ENCODE measurements at places on chromosomes 6 and 20.
A peak's percentile ranks its signal among the peaks of the same experiment; 100 is the strongest.

DNA sequence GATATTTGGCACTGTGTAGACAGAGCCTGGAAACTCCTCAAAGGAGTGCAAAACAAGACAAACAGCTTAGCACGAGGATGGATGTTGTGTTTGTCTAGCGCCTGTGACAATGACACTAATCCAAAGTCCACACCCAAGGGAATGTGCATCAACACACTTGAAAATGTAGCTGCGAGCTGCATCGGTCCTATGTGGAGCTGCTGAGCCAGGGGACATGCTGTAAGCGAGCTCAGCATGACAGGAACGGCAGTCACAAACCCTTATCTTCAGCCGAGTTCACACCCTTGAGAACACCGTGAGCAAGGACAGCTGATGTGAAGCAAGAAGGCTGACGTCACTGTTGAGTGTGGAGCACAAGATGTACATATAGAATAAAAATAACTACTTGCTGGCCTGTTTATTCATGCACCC lies 684.3 kb downstream of the QKI start:
- no peak for DNase-seq

GRCh38 chr6:69835414-69836179 lies 30.8 kb upstream of the COL19A1 start:
- DNase-seq: peak; percentile 37

- no peak for DNase-seq
These were observed 8.9 kb downstream of the VSTM2L start for GRCh38 chr20:37911838-37912281.

DNA sequence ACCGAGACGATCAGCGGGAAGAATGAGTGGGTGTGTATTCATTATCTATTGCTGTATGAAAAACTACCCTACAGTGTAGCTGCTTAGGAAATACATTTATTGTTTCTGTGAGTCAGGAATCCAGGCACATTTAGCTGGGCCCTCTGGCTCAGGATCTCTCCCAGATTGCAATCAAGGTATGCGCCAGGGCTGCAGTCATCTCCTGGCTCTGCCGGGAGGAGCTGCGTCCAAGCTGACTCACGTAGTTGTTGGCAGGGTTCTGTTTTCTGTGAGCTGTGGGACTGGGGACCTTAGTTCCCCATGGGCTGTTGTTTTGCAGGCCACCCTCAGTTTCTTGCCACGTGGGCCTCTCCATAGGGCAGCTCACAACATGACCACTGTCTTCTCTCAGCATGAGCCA lies 68.2 kb upstream of the FUCA2 start:
- DNase-seq: peak; percentile 37

GRCh38 chr6:25576919-25577318 lies 75.1 kb upstream of the SCGN start:
- DNase-seq: no peak

GRCh38 chr6:7650878-7651277 lies 60.9 kb downstream of the SNRNP48 start:
- no peak for DNase-seq

DNA sequence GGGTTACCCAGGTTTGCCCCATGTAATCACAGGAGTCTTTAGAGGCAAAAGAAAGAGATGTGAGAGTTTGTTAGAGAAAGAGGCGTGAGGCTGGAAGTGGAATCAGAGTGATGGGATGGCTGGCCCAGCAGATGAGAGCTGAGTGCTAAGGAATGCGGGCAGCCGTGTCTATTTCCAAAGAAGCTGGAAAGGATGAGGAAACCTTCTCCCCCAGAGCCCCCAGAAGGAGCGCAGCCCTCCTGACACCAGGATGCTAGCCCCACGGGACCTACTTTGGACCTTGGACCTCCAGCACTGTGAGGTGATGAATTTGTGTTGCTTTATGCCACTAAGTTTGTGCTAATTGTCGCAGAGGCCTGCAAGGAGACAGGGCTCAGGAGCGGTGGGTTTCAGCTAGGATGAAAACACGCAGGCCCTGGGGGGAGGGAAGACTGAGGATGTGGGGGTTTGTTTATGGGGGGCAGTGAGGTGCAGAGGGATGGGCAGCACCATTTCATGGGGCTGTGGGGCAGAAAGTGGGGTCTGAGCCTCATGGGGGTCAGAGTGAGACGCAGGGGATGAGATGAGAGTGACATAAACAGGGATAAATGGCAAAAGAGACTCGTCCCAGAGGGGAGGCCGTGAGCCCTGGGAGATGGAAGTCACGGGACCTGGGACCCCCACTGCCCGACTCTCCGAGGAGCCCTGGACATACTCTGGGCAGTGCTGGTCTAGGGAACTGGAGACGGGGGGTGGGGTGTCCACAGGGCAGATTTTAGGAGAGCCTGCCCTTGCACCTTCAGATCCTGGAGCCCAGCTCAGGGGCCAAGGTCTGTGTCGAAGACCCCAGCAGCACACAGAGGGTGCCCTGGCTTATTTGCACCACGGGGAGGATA lies 160.2 kb downstream of the NFATC2 start:
- DNase-seq: no peak

DNA sequence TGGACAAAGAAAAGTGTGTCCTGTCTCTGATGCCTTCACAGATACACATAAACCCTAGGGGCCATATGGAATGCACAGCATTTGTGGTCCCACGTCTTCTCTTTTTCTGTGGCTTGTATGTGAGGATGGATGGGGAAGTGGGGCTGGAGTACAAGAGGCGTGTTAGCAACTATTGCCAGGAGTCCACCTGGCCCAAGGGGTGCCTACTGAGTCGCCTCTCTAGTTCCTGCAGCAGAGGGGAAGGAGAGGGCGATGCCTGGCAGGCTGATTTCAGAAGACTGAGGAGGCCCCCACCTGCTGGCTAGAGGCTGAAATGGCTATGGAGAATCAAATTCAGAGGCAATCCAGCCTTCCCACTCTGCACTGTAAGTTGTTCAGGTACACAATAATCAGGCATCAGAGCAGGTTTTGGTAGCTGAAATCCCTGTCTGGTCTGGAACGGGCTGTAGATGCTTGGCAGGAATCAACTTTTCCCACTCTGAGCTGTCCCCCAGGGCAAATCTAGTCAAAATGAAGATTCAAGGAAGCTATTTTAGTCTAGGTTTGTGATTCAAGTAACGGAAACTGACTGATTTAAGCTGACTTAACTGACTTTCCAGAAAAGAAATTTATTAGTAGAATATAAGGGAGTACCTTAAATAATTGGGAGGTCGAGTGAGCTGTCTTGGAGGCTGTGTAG lies 14.9 kb upstream of the PPARD start:
- DNase-seq: peak; percentile 39

- DNase-seq: no peak
These were observed 48.9 kb upstream of the CCN6 start for GRCh38 chr6:112005013-112005371.

GRCh38 chr6:5776706-5777390 lies 229.9 kb downstream of the NRN1 start:
- DNase-seq: no peak

DNA sequence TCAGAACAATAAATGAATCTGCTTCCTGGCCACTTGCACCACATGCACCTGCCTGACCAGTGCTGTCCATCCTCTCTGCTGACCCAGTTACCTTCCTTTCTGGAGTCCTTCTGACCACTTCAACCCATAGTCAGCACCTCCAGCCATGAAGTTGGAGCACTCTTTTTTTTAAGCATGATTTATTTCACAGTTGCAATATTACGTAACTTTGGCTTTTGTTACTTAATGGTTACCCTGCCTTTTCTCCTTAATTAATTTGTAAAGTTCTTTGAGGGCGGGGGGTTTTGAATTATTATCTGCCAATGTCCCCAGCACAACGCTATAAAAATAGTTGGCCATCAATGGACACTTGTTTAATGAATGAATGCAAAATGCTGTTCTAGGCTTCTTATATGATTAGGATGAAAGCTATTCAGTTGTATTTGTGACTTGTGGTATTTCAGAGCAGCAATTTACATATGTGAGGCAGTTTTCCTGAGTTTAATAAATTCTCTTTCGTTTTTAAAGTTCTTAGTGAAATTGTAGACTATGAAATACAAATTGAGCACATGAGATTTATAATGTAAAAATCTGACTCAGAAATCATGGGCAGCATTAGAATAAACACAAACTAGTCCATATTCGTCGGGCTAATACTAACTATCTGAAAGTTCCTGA lies 180.0 kb downstream of the HS3ST5 start:
- no peak for DNase-seq

All from PC-9 (cell line).